Hematopoietic multipotent progenitor cell treated with erythropoietin and hydrocortisone succinate and interleukin-3 and kit ligand, for 15 days (in vitro differentiated cells): ENCODE measurements at places on chromosomes 16 and 17.

DNA sequence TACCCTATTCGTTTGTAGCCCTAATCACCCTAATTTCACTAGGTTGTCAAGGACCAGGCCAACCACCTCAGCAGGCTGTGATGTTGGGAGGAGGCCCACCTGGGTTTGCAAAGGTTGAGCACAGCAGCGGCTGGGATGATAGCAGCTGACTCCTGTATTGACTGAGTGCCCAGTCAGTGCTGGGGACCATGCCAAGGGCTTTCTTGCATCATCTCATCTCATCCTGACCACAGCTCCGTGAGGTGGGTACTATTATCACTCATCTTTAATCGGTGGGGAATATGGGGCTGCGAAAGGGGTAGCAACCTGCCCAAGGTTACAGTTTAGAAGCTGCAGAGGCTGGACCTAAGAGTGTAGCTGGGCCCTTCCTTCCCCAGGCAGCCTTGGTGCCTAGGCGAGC, 11.7 kb downstream of the ATPAF2 start:
- no peak for DNase-seq

GRCh38 chr17:80970762-80971703, 20.6 kb upstream of the CHMP6 start:
- DNase-seq, result no peak

DNA sequence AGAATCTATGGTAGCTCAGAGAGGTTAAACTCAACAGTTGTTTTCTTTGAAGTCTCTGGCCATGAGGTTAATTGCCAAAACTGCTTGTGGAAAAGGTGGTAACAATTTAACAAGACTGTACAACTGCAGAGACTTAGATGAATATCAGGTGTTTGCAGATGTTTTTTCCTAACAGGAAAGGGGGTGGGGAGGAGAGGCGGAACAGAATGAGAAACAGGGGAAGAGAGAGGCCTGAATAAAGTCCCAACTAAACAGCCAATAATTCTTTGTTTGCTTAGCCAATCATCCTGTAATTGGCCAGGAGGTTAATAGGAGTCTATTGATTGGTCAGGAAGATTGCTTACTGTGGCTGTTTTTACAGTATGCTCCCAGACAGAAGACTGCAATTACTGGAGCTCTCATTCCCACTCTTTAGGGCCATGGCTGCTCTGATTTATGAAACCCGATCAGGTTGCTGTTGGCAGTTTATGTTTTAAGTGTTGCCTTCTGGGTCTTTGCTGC, 249.7 kb upstream of the TBX2 start:
- no peak for DNase-seq

- peak; percentile 98 for DNase-seq
Measured at GRCh38 chr17:74776044-74776962, at the start of gene NAT9. Gene NAT9, minus strand, starts transcription at chr17:74776345. Its CDS starts 647 bp downstream, at chr17:74775698.

GRCh38 chr17:7448461-7448860, 3.6 kb downstream of the CHRNB1 start:
- DNase-seq, result no peak

DNA sequence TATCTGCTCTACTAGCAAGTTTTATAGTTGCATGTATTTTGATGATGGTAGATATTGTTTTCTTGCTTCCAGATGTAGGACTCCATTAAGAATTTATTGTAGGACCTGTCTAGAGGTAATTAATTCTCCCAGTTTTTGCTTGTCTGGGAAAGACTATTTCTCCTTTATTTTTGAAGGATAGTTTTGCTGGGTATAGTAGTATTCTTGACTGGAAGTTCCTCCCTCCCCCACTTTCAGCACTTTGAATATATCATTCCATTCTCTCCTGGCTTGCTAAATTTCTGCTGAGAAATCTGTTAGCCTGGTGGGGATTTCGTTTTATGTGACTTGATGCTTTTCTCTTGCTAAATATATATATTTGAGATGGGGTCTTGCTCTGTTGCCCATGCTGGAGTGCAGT, 8.0 kb upstream of the PHB1 start:
- no peak for DNase-seq

DNA sequence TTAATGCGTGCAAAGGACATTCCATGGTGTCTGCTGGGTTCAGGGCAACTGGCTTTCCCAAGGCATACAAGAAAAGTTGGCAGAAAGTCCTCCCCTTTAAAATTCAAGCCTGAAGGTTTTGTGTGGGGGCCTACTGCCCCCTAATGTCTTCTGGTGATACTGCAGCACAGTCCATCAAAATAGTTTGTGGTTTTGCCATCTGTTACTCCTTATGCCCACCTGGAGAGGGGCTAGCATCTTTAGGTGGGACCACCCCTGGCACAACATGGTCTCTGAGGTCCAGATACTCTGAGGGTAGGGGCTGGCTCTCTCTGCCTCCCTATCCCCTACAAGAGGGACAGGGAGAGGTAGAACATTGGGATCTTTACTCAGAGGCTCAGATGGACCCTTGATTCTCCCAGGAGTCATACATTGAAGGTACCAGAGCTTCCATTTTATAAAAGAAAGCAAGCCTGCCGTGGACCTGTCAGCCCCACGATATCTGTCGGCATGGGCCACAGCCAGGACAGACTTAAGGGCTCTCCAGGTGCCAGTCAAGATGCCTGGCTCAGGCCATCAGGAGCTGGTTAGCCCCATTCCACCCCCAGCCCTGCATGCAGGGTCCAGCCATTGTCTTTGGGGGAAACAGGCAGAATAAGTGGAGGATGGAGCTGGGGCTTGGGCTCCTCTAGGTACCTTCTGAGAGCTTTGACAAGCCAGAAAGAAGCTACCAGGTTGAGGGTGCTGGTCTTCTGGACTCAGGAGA, 6.3 kb downstream of the ESRP2 start:
- DNase-seq, result peak; percentile 78

DNA sequence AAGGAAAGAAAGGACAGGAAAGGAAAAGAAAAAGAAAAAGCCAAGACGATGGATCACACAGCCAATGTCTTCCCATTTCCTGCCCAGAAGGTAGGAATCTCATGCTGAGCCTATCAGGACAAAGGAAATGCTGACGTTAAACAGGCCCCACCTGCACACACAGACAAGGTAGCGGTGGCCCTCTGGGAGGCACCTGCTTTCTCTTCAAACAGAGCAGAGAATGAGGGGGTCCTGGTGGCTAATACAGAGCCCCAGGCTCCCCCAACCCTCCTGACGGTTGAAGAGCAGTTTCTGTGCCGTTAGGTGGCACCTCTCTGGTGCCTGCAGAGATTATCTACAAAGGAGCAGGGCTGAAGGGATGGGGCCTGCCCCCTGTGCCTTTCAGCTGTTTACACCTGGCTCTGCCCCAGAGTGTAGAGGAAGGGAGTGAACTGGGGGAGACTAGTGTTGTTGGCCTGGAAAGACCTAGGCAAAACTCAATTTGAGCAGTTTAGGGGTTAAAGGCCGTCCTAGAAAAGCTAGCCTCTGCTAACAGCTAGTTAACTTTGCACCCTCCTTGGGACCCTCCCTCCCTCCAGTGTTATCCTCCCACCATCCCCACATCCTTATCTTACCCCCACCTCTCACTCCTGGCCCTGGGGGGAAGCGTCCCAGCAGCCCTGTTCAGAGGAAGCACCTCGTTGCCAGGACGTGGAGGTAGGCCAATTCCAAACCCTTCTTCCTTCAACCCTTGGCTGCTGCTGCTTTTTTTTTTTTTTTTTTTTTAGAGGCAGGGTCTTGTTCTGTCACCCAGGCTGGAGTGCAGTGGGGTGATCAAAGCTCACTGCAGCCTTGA, 56.3 kb downstream of the ARHGAP27 start:
- no peak for DNase-seq

GRCh38 chr16:12098429-12099310, 122.1 kb downstream of the SNX29 start:
- no peak for DNase-seq

- peak; percentile 25 for DNase-seq
Measured at GRCh38 chr17:42118545-42118944, 2.6 kb downstream of the KAT2A start.

DNA sequence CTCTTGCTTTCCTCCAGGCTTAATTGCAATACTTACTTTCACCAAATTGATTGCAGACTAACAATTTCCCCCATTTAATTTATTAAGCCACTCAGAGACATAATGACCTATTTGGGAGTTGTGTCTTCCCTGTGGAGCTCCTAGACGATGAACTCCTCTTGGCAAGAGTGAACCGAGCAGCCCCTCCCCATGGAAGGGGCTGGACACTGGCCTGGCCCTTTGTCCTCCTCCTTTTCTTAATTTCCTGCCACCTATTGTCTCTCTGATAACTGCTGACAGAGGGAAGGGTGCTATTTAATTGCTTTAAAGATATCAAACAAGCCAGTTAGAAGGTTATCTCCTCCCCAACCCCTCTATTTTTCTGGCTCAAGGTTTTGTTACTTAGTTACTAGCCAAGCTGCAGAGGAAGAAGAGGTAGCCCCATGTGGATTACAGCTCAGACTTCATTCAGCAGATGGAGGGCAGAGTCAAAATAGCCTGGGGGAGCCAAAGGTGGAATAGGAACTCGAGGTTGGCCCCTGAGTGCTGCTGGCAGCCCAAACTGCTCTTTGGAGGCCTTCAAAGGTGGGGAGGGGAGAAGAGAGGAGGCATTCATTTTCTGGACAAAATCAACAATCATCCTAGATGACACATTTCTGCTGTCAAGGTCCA, 3.7 kb upstream of the SSTR2 start:
- DNase-seq, result no peak

GRCh38 chr16:89200124-89200849, at the start of gene SLC22A31:
Gene SLC22A31, minus strand, starts transcription at chr16:89200537. Its CDS starts 36 bp downstream, at chr16:89200501.
- no peak for DNase-seq
